ENCODE measurements at places on chromosomes 6 and 20. TPM values are rescaled to one million over a fixed set of nuclear protein-coding genes. Genes with fewer than 3 reads are reported as not detected.

Gene BMP2
- total RNA-seq, result 132 TPM

Gene BPIFA1
- 1.4 TPM for total RNA-seq

Gene SOBP
- 2.5 TPM for total RNA-seq

Gene HSPA1L
- total RNA-seq, result 0.87 TPM

Gene DSP
- total RNA-seq, result 127 TPM

Gene C6orf163
- 3.3 TPM for total RNA-seq

Gene C6orf141
- 1.7 TPM for total RNA-seq

Gene ACSS1
- total RNA-seq, result 0.23 TPM

Gene ECT2L
- total RNA-seq, result not detected

Gene RPRD1B
- total RNA-seq, result 29.6 TPM

Gene MAP7
- total RNA-seq, result 52.5 TPM

Gene SDCBP2
- 1.5 TPM for total RNA-seq

Gene CLVS2
- 38.9 TPM for total RNA-seq

Gene SASH1
- total RNA-seq, result 12.4 TPM

Gene TCF21
- total RNA-seq, result not detected

Gene MOCS1
- 11.1 TPM for total RNA-seq

Gene TMEM244
- total RNA-seq, result not detected

Gene BPIFB2
- total RNA-seq, result not detected

Gene SLC2A10
- 19.6 TPM for total RNA-seq

Gene DCBLD1
- total RNA-seq, result 21.9 TPM

Gene CNBD2
- 1.3 TPM for total RNA-seq

Gene GINM1
- total RNA-seq, result 32.4 TPM

Gene ABHD16A
- 59.5 TPM for total RNA-seq

Gene CTAGE9
- not detected for total RNA-seq

Gene TGIF2
- total RNA-seq, result 126 TPM

Gene ZC2HC1B
- total RNA-seq, result not detected

Gene TFEB
- total RNA-seq, result 0.45 TPM

Gene PI3
- total RNA-seq, result not detected

Gene ZNF165
- total RNA-seq, result 7.1 TPM

Gene PTGIS
- total RNA-seq, result 14.8 TPM

Gene LTB
- total RNA-seq, result not detected

Gene RBM12
- total RNA-seq, result 107 TPM

Gene TRAM2
- total RNA-seq, result 19.3 TPM

Gene PRELID3B
- 47.0 TPM for total RNA-seq

Gene SMLR1
- 0.48 TPM for total RNA-seq

Gene LIN28B
- 64.6 TPM for total RNA-seq

Gene OXT
- total RNA-seq, result not detected

Gene LCA5
- total RNA-seq, result 18.8 TPM

Gene HM13
- total RNA-seq, result 193 TPM

Gene BRPF3
- total RNA-seq, result 28.5 TPM

Gene ADAM33
- 3.0 TPM for total RNA-seq

Gene SFTA2
- not detected for total RNA-seq

Gene CENPB
- total RNA-seq, result 42.5 TPM

Gene SIRPD
- not detected for total RNA-seq

Gene GTF3C6
- 101 TPM for total RNA-seq

Gene CALHM5
- total RNA-seq, result 0.17 TPM

Gene MLN
- not detected for total RNA-seq

Gene RBPJL
- not detected for total RNA-seq

Gene CSNK2B
- 158 TPM for total RNA-seq

Gene SUMO4
- 2.4 TPM for total RNA-seq

Gene C20orf204
- total RNA-seq, result 4.0 TPM

Gene CD24
- total RNA-seq, result 392 TPM

Gene LY6G5C
- total RNA-seq, result 2.0 TPM

Data from endodermal cell (in vitro differentiated cells).